PC-9 (cell line): ENCODE measurements at places on chromosomes 5 and 9.

- no peak for DNase-seq
Measured at GRCh38 chr5:115626445-115626823, 598 bp upstream of the TMED7 start.

DNA sequence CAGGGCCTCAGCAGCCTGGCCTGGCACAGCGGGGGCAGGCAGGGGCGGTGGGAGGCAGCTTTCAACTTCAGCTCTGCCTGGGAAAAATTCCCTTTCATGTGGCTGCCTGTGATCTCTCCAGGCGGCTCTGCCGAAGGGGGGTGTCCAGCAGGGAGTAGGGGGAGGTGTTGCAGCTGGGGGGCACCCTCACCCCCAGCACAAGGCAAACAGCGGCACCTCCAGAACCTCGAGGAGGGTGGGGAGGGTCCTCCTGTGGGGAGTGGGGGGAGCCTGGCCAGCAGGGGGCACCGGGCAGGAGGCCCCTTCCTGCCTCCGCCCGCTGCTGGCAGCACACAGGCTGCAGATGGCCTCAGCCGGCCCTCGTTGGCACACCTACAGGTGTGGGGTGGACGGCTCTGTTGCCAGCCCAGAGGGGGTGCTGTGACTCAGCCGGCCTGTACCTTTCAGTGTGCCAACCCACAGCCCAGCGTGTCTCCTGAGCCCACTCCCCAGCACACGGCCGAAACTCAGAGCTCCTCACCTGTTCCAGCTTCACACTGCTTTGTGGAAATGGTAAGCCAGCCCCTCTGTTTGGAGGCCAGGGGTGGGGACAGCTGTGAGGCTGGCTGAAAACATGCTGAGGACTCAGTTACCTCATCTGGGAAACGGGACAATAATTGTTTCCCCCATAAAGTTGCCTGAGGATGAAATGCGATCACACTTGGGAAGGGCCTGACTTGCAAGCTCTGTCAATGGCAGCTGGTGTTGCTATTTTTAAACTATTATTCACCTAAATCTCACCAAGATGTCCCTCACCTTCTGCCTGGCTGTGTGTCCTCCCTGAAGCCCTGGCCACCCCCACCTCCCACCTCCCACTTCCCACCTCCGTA, 37.0 kb downstream of the CXXC5 start:
- DNase-seq = no peak

- DNase-seq = peak; percentile 25
Measured at GRCh38 chr9:70020217-70020616, 23.4 kb upstream of the MAMDC2 start.

DNA sequence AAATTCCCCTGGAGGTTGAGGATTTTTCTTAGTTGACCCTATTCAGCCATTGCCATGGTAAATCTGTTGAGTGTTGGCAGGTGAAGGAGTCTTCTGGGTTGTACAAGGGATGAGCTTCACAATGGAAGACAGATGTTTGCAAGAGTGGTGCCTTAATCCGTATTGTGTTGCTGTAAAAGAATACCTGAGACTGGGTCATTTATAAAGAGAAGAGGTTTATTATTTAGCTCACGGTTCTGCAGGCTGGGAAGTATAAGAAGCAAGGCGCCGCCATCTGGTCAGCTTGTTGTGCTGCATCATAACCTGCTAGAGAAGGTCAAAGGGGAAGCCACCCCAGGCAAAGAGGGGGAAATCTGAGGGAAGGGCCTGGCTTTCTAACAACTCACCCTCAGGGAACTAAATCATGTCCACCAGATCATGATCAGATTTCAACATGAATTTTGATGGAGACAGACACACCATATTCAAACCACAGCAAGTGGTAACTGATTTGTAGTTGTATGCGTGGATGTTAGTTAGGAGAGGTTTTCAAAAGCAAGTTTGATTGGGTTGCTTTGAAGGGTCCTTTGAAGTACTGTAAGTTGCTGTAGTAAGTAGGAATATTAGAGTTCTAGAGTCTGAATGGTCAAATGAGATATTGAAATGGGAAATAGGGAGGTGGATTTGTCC, 2.5 kb downstream of the TNPO1 start:
- DNase-seq = peak; percentile 40

DNA sequence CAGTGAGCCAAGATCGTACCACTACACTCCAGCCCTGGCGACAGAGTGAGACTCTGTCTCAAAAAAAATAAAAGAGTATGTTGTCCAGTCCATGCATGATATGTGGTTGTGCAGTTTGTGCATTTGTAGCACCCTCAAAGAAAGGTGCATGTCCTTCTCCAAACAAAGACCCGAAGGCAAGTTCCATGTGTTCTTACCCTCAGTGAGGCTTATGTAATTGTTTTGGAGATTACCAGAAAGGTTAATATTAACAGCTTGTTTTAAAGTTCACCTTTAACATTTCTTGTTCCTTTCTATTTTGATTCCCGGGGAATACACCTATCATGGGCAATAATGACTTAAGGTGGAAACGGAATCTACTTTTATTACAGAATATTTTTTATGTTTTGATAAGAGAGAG, 22.3 kb downstream of the KIAA1191 start:
- DNase-seq = no peak

DNA sequence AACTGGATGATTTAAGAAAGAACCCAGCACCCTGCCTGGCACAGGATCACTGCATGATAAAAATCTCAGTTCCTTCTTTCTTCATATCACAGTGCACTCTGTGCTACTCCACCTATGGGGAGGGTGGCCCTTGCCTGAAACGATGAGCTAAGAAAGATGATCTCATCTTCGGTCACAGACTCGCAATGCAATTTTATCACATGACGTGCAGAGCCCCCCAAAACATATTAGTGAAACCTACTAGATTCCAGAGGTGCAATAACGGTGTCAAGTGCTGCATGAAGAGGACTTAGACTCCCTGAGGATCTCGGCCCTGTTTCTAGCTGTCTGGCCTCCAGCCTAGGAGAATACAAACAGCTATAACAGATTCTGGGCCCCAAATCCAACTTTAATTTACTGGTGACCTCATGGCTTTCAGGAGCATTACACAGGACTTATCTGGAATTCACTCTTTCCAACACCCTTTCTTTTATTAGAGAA, 104.0 kb downstream of the EBF1 start:
- no peak for DNase-seq

DNA sequence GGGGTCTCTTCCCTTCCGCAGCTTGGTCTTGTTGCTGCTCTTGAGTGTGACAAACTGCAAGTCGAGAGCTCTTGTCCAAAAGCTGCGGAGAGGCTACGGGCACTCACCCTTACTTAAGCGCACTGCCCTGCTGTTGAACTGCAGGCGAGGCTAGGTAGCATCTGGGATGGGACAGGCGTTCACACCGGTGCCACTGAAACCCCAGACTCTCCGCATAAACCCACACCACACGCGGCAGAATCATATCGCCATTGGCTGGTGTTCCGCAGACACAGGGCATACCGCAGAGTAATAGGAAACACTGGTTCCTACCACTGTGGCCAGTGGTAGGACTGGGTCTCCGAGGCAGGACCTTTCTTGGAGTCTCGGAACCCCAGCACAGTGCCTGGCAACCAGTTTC, 2.2 kb upstream of the NPR3 start:
- DNase-seq = no peak
